ENCODE measurements at places on chromosomes 1 and 21.

GRCh38 chr1:111032295-111032897 is 68.7 kb upstream of the LRIF1 start:
- no peak for DNase-seq

GRCh38 chr1:8406960-8407359 is 89.0 kb downstream of the SLC45A1 start:
- DNase-seq: no peak

- no peak for DNase-seq
Observed at GRCh38 chr1:24793447-24794129, 48.3 kb downstream of the CLIC4 start.

- peak; percentile 89 for DNase-seq
Observed at GRCh38 chr1:173868266-173869020, at the start of gene ZBTB37. Gene ZBTB37, plus strand, starts transcription at chr1:173868380. Its CDS starts 1,846 bp downstream, at chr1:173870226.

GRCh38 chr1:7589774-7590425 is 181.2 kb upstream of the VAMP3 start:
- peak; percentile 61 for DNase-seq

DNA sequence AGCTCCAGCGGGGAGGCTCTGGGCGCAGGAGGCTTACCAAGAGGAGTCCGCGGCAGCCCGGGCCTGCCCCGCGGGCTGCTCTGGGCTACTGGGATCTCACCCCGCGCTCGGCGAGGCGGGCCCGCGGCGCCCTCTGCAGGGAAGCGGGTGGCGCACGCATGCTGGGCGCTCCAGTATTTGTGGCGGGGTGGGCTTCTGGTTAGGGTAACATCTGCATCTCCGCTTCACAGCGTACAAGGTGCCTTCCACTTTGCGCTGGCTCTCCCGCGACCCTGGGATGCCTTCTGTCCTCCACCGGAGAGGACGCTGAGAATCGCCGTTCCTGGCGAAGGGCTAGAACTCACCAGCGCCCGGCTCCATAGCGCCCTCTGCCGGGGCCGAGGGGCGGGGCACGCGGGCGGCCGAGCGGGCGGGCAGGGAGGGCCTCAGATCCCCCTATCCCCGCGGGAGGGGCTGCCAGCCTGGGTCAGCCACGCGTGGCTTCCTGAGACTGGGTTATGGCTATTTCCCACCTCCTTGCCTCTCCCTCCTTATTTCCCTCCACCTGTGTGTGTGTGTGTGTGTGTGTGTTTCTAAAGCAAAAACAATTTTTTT is 46.6 kb upstream of the CTBS start:
- peak; percentile 93 for DNase-seq
